ENCODE measurements at places on chromosomes 13 and 19.
A peak's percentile ranks its signal among the peaks of the same experiment; 100 is the strongest.

DNA sequence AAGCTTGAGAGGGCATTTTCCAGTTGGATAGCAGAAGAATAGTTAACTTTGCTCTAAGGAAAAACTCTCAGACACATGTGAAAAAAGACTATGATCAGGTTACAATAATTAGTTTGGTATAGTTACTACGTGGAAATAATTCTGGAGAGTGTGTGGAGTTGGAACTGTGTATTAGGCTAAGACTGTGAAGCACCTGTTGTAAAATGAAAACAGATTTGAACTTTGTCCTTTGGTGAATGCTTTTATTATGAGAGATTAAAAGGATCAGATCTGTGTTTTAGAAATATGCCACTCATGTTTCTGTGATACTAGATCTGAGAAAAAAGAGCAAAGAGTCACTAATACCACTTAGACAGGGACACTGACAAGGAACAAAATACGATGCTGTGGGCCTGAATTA is 807.5 kb upstream of the ATXN8OS start:
- DNase-seq = no peak

- no peak for DNase-seq
These were observed 122.7 kb downstream of the CYSLTR2 start for GRCh38 chr13:48776401-48776800.

GRCh38 chr19:47657719-47658118 is 48.8 kb downstream of the BICRA start:
- DNase-seq = no peak

GRCh38 chr19:1762243-1763117 is 9.2 kb downstream of the ONECUT3 start:
- no peak for DNase-seq

DNA sequence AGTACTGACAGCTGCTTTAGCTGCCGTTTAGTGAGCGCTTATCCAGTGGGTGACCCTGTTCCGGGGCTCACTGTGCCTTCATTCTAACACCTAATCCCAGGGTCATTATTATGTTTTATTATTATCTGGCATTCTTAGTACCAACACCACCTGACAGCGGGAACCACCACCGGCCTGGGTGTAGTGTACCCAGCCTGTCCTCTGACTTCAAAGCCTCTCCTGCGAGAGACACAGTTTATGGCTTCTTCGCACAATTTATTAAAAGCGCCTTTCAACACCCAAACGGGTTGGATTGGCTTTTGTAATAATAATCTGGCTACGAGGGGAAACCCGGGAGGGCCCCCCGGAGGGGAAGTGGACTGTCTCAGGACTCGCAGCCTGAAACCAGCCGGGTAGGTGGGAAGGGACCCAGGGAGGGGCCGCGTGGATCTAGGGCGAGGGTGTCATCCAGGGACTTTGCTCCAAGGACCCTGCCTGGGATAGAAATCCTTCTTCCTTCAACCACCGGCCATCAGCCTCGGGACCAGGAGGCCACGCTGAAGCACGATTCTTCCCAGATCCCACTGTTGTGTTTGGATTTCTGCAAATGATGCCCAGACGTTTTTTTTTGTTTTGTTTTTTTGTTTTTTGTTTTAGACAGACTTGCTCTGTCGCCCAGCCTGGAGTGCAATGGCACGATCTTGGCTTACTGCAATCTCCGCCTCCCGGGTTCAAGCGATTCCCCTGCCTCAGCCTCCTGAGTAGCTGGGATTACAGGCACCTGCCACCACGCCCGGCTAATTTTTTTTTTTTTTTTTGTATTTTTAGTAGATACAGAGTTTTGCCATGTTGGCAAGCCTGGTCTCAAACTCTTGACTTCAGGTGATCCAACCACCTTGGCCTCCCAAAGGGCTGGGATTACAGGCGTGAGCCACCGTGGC is 1.6 kb upstream of the ZBTB7A start:
- no peak for DNase-seq

DNA sequence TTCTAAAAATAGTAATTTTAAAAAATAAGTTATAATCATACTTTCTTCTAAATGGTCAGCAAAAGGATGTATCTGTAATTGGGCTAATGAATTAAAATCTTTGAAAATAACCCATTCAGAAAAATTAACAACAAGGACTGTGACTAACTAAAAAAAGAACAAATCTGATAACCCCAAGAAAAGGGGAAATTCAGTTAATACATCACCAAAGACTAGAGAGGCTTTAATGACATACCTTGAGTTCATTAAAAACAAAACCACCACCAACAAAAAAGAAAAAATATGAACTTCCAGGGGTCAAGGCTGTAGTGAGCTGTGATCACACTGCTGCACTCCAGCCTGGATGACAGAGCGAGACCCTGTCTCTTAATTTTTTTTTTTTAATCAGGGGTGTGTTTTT is 121.8 kb downstream of the TBC1D4 start:
- DNase-seq = no peak

DNA sequence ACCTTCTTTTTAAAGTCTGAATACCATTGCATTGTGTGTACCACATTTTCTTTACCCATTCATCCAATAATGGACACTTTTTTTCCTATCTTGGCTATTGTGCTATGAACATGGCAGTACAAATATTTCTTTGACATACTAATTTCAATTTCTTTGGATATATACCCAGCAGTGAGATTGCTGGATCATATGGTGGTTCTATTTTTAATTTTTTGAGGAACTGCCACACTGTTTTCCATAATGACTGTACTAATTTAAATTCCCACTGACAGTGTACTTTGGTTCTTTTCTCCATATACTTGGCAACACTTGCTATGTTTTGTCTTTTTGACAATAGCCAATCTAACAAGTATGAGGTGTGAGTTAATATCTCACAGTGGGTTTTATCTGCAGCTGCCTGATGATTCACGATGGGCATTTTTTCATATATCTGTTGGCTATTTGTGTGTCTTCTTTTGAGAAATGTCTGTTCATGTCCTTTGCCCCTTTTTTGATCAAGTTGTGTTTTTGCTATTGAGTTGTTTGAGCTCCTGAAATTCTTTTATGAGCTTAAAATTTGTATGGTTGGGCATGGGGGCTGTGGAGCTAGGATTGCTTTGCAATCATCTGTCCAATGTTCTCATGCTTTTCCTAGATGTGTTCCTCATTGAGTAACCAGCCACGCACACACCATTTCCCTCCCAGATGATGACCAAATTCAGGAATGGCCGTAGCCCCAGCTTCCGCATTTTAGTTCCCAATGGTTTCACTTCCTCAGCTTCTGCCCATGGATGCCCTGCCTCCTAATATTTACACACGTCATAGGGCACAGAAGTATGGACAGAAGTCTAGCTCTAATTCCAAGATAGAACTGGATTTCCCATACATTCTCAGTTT is 380.0 kb upstream of the SGCG start:
- no peak for DNase-seq

DNA sequence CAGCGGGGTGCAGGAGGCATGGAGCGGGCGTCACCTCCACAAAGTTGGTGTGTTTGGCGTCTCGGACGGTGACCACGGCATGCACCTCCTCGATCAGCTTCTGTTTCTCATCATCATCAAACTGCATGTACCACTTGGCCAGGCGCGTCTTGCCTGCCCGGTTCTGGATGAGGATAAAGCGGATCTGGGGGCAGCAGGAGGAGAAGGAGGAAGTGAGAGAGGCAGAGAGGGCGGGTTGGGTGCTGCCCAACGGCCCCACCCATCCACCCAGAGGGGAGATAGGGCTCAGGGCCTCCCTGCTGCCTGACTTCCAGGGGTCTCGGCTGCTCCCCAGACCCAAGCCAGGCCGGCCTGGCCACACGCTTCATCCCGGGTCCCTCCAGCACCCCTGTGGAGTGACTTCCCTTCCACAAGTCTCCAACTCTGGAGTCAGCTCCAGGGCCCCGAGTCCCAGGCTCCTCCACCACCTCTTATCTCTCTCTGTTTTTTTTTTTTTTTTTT is 4.6 kb downstream of the AP2S1 start:
- DNase-seq = no peak

- no peak for DNase-seq
These were observed 211.9 kb downstream of the OLFM4 start for GRCh38 chr13:53240401-53241025.

DNA sequence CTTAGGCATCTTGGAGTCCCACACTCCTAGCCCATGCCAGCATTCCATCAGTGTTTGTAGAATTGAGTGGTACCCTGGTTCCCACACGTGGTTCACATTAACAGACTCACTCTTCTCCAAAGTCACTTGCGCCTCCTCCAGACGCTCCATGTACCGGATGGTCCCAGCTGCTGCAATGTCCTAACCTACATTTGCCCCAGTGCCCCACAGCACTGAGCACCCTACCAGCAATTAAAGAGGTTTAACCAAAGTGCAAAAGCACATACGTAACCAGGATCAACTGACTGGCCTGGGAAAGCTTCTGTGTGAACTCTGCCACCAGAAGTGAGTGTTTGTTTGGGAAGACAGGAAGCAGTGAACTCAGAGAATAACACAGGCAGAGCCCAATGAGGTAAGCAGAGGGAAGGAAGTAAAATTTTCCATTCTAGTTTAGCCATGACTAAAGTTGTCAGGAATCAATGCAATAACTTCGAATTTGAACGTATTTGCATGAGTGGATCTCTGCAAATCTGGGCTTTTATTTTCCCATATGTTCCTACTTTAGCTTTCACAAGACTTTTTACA is 7.3 kb upstream of the MEDAG start:
- DNase-seq = peak; percentile 39

- peak; percentile 83 for DNase-seq
These were observed 4.8 kb downstream of the RPS16 start for GRCh38 chr19:39430675-39431593.

DNA sequence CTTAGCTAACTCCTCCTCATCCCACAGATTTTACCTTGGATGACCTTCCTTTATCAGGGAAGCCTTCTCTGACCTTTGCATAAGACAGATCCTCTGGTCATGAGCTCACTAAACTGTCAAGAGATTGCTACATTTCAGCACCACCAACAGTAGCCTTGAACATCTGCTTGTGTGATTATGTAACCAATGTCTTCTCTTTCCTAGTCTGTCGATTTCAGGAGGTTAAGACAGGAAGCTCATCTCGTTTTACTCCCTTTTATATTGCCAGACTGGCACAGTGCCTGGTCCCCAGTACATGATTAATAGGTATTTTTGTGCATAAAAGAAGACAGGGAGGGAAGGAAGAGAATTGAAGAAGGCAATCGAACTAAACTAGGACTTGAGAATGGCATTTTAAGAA is 1697.7 kb downstream of the EFNB2 start:
- no peak for DNase-seq

DNA sequence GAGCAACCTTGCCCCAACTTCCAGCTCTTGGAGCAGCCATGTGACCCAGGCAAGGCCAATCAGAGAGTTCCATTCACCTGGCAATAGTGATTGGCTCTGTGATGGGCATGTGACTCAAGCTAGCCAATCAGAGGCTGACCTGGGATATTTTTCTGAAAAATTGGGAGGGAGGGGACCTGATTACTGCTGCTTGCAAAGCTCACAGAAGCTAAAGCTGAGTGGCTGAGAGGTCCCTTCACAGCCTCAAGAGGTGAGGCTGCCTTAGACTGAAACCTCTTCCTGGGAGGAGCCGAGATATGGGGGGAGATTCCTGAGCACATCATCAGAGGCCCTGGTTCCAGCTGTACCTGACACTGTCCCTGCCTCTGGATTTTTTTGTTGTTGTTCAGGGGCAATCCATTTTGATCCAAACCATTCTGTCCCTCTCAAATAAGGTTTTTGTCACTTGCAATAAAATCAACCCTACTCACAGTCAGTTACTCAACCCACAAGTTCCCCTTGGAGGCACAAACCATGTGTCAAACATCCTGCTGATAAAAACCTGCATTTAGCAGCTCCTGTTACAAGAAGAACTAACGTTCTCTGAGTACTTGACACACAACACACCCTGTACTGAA is 4.8 kb downstream of the CIB3 start:
- DNase-seq = no peak

DNA sequence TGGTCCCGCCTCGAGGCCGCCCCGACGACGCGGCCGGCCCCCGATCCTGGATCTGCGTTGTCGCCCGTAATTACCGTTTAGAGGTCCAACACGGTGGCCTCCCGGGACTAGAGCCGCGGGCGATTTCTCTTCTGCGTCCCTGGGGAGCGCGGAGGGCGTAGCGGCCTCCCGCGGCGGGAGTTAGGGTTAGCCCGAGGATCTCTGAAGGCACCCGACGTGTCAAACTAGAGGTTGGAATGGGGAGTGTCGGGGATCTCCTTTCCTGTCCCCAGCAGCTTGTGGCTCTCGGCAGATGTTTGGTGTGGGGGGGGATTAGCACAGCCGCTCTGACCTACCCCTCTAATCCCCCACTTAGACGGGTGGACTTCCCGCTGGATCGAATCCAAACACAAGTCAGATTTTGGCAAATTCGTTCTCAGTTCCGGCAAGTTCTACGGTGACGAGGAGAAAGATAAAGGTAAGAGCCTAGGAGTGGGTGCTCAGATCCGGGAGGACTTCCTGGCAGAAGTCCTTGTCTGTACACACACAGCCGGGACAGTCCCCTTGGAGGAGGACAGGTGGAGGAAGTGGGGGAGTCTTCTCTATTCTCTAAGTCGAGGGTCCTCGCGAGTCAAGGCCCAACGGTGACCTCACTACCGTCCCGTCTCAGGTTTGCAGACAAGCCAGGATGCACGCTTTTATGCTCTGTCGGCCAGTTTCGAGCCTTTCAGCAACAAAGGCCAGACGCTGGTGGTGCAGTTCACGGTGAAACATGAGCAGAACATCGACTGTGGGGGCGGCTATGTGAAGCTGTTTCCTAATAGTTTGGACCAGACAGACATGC is 581 bp downstream of the CALR start:
- DNase-seq = peak; percentile 50

GRCh38 chr19:34172661-34173192 is 423 bp downstream of the LSM14A start:
- peak; percentile 13 for DNase-seq

- no peak for DNase-seq
These were observed 66.5 kb downstream of the CCDC70 start for GRCh38 chr13:51928231-51928630.

GRCh38 chr13:49584771-49585182 is 581 bp downstream of the RCBTB1 start:
- no peak for DNase-seq

GRCh38 chr19:49906879-49907564 is 10.3 kb upstream of the IL4I1 start:
- DNase-seq = no peak

DNA sequence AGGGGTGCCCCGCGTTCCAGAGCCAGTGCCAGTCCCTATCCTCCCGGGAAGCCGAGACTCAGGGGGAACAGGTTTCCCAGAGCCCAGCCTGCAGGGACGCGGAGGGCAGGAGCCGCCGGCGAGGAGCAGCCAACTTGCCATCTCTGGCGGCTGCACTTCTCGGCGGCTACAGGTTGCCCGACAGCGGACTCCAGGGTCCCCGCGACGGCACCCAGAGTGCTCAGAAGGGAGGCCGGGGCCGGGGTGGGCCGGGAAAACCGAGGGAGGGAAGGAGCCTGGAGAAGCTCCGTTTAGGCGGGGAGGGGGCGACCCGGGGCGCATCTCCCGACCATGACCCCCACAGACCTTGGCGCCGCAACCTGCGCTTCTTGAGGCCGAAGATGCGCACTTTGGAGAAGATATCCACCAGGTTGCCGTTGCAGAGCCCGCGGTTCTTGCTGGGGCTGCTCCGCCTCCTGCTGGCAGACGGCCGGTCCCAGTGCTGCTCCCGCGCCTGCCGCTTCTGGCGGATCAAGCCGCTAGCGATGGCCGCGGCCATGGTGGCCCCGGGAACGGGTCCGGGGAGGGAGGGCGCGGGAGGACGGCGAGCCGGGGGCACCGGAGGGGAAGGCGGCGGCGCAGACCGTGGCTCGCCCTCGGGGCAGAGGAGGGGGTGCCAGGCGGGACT is 463.8 kb downstream of the ITGBL1 start:
- no peak for DNase-seq

- no peak for DNase-seq
These were observed 32.5 kb downstream of the FGF14 start for GRCh38 chr13:102369302-102369701.

- no peak for DNase-seq
These were observed 6.7 kb downstream of the RNU6-9 start for GRCh38 chr19:900043-900301.

Data from stimulated activated CD4-positive, alpha-beta T cell treated with anti-CD3 and anti-CD28 coated beads, Interleukin-1b, Interleukin-23, amount 100 ng/mL, for 48 hours (primary cell).